NCI-H2107 (cell line): ENCODE measurements at places on chromosomes 7 and 10.

DNA sequence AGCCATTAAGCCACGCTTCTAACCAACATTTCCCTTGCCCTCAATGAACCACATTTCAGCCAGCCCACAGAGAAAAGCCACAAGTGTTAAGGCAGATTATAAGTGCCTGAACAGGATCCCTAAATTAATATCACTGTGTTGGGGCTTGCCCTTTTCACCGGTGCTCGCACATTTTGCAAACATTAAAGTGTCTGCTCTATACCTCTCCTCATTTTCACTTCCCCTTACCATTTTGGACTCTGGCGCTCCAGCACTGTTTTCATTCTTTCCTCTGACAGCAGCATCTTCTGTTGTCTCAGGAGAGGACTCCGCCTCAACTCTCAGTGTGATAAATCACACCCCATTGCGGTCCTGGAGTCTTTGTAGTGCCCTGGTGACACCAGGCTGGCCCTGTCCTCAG lies 274.2 kb downstream of the BAMBI start:
- DNase-seq: no peak

GRCh38 chr10:26472492-26472778 lies 34.3 kb downstream of the APBB1IP start:
- no peak for DNase-seq

DNA sequence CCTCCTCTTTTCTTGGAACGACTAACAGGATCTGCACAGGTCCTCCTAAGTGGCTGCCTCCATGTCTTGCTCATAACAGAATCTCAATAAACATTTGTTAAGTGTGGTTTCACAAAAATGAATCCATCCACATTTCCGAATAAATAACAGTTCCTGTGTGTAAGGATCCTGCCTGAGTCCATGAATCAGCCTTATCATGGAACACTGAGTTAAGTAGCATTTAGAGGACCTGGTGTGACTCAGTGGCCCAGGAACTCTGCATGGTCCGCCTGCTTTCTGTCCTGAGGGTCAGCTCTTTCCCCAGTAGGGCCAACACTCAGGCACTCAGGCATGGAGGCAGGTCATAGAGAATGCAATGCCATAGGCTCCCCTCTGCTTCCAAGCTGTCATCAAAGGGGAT lies 15.8 kb upstream of the C10orf90 start:
- no peak for DNase-seq

- no peak for DNase-seq
Observed at GRCh38 chr10:31897506-31897905, 31.1 kb downstream of the ARHGAP12 start.

DNA sequence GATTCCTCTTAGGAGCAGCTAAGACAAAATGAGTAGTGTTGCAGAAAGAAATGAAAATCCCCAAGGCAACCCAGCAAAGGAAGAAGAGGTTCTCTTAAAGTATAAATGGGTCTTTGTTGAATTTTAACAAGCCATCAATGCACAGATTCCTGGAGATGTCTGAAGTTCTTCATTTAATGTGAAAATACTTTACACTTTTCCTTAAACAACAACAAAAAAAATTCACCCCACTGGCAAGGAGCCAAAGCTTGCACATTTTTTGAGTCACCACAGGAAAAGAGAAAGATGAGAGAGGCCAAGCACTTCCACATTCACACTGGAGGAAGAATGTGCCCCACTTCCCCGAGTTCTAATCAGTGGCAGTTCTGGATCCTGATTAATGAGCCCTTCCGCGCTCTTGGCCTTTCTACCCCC lies 286.4 kb upstream of the MEOX2 start:
- DNase-seq: no peak

- DNase-seq: no peak
Observed at GRCh38 chr10:75814014-75814413, 382.6 kb downstream of the LRMDA start.

DNA sequence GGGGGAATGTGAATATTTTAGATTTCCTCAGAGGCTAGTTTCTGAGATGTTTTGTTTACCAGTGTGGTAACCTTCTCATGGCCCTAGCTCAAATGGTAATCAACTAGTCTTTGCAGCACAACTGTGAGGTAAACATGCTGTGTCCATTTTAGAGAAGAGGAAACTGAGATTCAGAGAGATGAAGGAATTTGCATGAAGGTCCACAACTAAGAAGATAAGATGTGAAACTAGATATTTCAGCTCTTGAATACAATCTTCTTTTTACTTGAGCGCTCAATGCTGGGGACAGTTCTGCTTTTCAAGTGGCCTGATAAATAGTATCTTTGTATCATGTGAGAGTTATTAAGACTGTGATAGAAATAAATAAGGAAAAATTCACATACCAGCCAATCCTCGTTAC lies 245.4 kb downstream of the AUTS2 start:
- no peak for DNase-seq

GRCh38 chr7:29078311-29079260 lies 67.8 kb downstream of the CPVL start:
- no peak for DNase-seq

DNA sequence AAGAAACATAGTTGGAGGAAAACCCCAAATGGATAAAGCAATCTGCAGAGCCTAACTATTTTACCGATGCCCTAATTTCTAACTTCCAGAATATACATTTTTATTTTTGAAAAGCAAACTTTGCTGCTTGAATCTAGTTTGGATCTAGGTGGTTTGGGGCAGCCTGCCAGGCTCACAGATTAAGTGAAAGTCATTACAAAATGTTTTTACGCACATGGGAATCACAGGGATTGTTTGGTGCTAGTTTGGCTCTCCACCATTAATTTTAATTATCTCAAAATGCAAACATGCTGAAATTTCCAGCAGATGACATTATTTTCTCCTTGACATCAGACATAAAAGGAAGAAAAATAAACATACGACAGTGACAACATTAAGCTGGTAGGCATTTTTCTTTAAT lies 166.7 kb upstream of the INHBA start:
- no peak for DNase-seq

DNA sequence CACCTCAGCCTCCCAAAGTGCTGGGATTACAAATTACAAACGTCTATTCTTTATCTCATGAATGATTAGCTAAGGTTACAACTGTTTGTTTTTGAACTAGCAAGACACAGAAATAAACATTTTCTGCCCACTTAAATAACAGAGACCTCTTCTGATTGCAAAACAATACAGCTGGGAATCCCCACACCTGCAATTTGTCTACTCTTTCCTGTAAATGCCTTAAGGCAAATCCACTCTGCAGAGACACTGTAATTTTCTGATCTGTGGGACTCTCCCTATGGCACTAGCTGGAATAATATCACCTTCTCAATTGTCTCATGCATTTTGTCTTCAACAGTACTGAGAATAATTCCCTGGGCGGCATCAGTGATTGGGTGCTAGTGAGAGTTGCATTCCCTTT lies 149.3 kb upstream of the FAM3C start:
- DNase-seq: no peak

DNA sequence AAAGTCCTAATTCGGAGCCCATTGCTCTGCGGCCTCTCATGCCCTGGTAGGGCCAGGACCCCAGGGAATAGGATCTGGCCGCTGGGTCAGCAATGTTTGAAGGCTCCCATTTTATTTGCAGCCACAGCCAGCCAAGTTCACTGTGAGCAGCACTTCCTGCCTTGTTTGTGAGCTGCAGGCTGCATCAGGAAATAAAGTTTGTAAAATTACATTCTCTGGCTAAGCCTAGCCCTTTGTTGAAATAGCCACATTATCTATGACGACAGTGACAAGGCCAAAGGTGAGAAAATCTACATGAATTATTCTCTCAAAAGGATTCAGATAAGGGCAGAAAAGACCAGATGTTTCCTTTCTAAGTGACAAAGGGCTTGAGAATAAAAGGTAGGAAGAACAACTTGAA lies 23.7 kb upstream of the ITGB1 start:
- no peak for DNase-seq

DNA sequence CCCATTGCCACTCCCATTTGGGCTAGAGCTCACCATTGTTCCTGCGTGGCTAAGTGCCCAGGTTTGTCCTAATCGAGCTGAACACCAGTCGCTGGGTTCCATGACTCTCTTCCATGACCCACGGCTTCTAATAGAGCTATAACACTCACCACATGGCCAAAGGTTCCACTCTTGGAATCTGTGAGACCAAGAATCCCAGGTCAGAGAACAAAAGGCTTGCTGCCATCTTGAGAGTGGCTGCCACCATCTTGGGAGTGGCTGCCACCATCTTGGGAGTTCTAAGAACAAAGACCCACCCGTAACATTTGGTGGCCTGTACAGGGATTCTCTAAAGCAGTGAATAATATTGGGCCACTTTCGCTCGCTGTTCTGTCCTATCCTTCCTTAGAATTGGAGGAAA lies 37.0 kb downstream of the AKR1B15 start:
- DNase-seq: no peak

DNA sequence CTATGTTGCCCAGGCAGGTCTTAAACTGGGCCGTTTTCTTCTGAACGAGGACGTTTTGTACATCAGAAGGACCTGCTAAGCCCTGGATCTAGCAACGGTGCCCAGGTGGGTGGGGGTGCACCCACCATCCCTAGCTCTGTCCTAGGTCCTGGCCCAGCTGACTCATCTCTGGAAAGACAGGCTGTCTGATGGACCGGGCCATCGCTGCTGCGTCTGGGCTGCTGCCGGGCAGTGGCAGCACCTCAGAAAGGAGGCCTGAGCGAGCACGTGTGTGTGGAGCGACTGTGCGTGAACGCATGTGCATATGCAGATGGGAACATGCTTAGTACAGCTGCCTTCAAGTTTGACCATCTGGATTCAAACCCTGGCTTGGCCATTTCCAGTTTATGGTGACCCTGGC lies 7.3 kb upstream of the ELFN1 start:
- DNase-seq: no peak

DNA sequence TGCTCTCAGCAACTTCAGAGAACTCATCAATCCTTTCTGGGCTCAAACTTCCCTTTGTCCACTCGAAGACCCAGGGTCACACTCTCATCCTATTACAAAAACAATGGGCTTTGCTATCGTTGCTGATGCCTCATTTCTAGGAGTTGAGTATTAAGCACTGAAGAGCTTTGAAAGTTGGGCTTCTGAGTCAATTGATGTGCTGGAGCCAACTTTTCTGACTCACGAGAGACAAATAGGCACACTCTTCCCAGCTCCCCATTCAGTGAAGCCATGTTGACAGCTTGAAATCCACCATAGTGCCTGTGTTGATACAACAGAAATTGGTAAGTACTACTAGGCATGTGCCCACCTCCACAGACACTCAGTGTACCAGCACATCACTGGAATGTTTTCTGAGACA lies 97.5 kb upstream of the PRSS58 start:
- DNase-seq: no peak

- no peak for DNase-seq
Observed at GRCh38 chr10:47383261-47384147, 589 bp downstream of the ZNF488 start.

DNA sequence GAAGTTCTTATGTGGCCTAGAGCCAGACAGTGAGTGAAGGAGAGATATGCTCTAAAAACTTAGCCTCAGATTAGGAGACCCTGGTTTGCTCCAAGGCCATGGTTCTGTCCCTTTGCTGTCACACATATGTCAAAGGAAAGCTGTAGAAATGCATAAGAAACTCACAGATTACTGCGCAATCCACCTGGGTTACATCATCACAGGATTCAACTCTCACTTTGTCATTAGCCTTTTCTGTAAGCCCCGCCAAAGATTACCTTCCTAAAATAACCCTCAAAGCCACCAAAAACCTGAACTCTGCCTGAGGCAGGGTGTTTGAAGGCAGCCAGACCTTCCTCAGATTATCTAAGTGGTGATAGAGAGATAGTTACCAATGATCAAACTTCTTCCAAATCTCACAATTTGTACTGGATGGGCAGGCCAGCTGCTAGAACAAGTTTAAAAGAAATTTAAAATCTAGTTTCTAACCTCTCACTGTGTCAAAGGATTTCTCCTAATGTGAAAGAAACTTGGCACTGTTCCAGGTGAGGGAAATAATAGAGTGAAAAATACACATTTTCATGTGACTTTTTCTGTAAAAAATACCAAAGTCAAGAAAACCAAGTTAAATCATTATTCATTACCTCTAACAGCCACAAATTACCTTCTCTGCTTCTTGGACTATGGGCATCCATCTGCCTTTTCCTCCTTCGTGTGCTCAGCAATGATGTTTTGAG lies 567.2 kb downstream of the SUGCT start:
- DNase-seq: no peak

- DNase-seq: no peak
Observed at GRCh38 chr10:131636841-131637724, 263.7 kb upstream of the PPP2R2D start.

- DNase-seq: no peak
Observed at GRCh38 chr10:94214481-94214893, 148.3 kb downstream of the NOC3L start.

- DNase-seq: no peak
Observed at GRCh38 chr10:4331150-4331549, 494.9 kb upstream of the AKR1E2 start.

DNA sequence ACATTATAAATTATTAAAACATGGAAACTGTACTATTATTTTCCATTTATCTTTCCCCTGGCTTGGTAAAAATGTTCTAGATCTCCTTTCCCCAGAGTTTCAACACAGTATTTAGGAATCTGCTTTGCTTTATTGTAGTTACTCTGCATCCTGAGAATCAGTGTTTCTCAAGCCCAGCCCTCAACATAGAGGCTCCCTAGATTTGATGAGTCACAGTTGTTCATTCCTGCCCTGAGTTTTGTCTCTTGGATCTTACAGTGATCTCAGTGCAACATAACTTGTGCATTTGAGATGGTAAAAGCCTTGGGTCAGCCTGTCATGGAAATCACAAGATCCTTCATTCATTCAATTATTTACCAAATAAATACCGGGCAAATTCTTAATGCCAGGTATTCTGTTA lies 63.0 kb downstream of the VAX1 start:
- no peak for DNase-seq

GRCh38 chr7:8189625-8190024 lies 72.3 kb downstream of the ICA1 start:
- DNase-seq: peak; percentile 33

DNA sequence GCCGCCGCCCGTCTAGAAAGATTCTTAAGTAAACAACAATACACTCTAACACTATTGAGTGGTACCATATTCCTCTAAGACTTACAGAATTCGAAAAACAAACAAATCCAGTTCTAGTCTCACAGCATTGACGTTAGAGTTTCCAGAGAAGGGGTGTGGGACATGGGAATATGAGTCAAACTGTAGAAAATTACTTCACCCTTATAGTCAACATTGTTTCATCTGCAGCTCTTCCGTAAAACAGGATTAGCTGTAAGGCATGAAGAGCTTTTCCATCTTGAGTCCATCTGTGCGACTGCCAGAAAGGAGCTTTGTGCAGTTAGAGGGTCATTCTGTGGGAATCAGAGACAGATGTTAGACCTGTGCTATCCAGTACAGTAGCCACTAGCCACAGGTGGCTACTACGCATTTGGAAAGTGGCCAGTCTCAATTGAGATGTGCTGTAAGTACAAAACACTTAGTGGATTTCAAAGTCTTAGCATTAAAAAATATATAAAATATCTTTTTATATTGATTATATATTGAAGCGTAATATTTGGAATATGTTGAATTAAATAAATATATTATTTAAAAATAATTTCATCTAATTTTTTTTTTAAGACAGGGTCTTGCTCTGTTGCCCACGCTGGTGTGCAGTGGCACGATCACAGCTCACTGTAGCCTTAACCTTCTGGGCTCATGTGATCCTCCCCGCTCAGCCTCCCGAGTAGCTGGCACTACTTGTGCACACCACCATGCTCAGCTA lies 79.8 kb upstream of the MPP7 start:
- no peak for DNase-seq
